Gastroesophageal sphincter (tissue), 4 donors: ENCODE measurements at places on chromosomes 11 and 22.

DNA sequence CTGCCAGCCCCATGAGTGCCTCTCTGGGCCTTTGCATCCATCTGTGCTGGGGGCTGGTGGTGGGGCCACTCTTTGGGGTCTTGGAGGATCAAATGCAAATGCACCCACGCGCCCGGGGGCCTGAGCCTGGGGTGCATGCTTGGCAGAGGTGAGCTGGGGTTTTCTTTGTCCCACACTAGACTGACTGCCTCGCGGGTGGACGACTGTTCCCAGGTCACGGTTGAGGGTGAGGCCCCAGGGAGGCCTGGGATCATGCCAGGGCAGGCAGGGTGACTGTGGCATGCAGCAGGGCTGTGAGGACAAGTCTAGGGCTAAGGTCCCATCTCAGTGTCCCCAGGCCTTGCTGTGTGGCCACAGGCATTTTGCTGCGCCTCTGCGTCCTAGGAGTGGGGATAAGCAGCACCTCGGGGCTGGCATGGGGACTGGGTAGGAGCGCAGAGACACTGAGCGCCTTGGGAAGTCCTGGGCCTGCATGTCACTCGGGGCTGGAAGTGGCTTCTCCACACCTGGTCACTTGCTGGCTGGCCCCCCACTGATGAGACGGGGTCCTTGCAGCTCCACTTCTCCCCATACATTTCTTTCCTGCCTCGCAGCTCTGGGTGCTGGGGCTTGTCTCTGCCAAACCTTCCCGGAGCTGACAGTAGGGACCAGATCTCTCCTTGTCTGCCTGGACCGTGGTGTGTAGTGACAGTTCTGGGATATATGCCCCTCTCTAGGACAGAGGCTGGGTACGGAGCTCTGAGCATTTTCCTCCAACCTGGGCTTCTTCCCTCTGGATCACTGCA lies 133.1 kb downstream of the CTTN start:
- no peak for ATAC-seq

- ATAC-seq: no peak
Observed at GRCh38 chr11:88544656-88545280, 207.2 kb upstream of the CTSC start.

DNA sequence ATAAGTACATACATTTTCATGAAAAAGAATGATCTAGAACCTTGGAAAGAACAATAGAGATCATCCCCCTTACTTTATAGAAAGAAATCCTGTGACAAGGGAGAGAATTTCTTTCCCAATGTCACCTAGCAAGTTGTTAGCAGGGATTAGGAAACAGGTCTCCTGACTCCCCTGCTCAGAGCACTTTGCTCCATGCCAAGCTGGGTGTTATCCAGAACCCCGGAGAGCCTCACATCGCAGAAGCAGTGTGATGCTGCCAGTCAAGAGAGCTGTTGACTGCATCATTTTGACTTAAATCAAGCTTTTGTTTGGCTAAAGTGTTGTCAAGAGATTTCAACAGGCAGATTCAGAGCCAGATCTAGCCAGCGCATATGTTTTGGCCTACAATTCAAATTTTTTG lies 3.6 kb upstream of the RRAS2 start:
- ATAC-seq: no peak

- ATAC-seq: no peak
Observed at GRCh38 chr11:91846649-91847048, 378.0 kb upstream of the FAT3 start.

- ATAC-seq: no peak
Observed at GRCh38 chr22:20140521-20140964, 8.9 kb downstream of the ZDHHC8 start.

GRCh38 chr11:104090767-104091166 lies 54.3 kb downstream of the DDI1 start:
- no peak for ATAC-seq

DNA sequence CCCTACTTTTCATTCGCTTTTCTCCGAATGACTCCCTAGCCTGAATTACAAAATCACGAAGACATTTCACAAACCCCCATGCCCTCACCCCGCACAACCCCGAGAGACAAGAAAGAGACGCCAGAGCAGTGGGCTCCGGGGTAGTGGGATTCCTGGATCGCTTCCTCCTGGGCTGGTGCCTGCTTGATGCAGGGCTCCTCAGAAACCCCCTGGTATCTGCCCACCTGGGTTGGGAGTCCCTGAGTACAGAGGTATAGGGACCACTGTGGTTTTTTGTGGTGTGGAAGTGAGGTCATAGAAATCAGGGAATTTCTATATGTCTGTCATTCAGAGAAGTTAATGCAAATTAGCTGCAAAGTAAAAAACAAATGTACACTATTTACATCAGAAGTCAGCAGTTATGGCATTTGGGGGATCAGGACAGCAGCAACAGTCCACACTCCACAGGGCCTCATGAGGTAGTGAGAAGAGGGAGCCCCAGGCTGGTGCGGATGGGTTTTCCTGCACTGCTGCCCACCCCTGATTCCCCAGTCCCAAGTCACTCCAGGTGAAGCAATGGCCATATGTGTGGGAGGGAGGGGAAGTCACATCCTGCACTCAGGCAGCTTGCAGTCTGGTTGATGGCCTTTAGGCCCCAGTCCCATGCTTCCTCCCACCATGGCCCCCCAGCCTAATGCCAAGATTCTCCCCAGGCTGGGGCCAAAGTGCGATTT lies 39.6 kb downstream of the BUD13 start:
- no peak for ATAC-seq

GRCh38 chr11:133928628-133929059 lies 28.1 kb downstream of the IGSF9B start:
- ATAC-seq: no peak
